ENCODE measurements at places on chromosomes 5 and 9.

DNA sequence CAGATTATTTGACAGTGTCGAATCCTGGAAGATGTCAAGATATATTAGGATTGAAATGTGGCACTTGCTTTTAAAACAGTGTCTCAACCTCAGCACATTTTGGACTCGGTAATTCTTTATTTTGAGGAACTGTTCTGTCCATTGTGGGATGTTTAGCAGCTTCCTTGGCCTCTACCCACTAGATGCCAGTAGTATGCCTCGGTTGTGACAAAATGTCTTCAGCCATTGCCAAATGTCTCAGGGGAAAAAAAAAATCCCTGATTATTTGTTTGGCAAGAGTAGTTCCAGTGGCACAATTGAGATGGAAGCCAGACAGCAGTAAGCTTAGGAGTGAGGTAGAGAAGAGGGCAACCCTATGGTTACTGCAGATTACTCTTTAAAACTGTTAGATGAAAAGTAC lies 694.5 kb upstream of the RIOK2 start:
- DNase-seq: no peak

GRCh38 chr5:1660511-1660910 lies 136.8 kb upstream of the LPCAT1 start:
- DNase-seq: no peak

GRCh38 chr9:88418715-88419540 lies 30.7 kb downstream of the SPIN1 start:
- no peak for DNase-seq

DNA sequence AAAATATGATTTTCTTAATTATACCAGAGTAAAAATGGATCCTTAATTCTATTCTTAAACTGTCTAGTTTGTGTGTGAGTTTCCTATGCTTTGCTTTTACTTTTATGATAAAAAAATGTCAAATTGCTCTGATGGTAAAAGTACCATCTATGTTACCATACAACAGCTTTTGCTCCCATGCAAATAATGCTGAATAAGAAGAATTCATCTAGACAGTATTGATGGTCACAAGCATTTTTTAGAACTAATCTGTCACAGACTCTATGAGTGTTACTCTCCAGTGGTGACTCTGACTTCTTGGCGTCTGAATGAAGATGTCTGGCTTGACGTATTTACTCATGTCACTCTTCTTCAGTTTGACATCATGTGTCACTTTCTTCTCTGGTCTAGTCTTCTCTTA lies 608.1 kb upstream of the RORB start:
- no peak for DNase-seq

GRCh38 chr9:72313507-72313906 lies 51.5 kb downstream of the ZFAND5 start:
- no peak for DNase-seq

DNA sequence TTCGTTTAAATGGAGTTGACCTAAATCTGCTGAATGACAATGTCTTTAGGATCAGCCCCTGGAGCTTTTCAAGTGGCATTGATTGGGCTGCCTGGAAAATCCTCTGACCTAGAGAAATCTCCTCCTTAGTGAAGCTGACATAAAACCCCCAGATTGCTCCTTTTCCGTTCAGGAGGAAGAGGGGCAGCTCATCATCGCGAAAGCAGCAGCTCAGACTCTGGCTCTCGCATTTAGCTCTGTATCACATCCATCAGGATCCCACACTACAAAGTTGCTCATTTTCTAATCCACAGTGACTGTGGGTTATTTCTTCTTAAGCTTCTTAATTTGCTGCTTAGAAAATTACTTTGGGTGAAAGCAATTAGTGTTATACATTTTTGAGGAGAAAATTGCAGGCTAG lies 373.7 kb downstream of the ENC1 start:
- DNase-seq: no peak

DNA sequence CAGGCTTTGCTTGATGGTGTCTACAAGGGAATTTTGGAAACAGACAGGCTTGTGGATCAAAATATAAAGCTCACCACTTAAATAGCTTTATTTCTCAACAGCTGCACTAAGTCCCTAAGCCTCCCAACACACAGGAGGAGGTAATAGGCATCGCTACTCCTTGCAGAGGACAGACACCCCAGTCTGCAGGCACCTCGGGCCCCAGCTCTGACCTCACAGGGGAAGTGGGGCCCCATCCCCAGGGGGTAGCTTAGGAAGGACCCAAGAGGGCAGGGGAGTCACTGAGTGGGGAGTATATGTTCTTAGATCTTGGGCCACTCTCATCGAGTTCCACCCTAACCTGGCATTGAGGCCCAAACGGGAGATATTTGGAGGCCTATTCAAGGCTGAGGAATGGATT lies 66.7 kb upstream of the XPA start:
- DNase-seq: no peak

GRCh38 chr9:69805962-69806515 lies 14.6 kb upstream of the CFAP95 start:
- DNase-seq: no peak

DNA sequence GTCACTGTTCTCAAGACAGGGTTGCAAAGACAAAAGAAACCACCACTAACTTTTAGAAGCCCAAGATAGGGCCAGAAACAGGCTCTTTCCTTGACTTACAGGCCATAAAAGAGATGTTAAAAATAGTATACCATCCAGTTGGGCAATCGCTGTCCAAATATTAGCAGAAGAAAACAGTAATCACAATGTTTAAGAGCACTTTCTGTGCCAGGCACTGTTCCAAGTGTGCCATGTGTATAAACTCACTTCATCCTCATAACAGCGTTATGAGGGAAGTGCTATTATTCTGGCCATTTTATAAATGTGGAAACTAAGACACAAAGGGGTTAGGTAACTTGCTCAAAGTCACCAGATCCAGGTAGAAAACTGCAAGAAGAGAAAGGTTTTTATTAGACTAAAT lies 111.7 kb downstream of the KCNN2 start:
- no peak for DNase-seq

- DNase-seq: no peak
Observed at GRCh38 chr9:109199676-109200075, 32.6 kb upstream of the FRRS1L start.

- no peak for DNase-seq
Observed at GRCh38 chr9:97853056-97853843, at the start of gene FOXE1. TSS of gene FOXE1 (plus strand) at chr9:97853226. CDS start at chr9:97853915, 689 bp downstream.

DNA sequence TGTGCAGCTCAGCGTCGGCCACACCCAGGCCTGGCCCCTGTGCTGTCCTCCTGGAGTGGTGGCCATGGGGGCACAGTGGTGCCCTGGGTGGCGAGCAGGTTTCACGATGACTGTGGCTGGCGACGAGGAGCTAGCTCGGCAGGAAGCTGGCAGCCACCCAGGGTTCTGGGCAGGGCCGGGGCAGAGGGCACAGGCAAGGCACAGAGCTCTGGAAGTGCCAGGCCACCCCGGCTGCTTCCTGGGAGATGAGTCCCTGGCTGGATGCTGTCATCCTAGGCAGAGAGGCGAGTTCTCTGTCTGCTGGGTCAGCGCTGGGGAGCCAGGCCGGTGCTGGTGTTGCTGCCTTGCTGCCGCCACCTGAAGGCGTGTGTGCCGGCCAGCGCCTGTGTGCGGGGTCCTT lies 51.7 kb downstream of the RXRA start:
- no peak for DNase-seq

- DNase-seq: no peak
Observed at GRCh38 chr5:112532654-112533360, 113.7 kb upstream of the EPB41L4A start.

- DNase-seq: no peak
Observed at GRCh38 chr5:37002176-37002751, 125.7 kb downstream of the NIPBL start.

GRCh38 chr5:178454303-178454702 lies 135.9 kb downstream of the COL23A1 start:
- DNase-seq: no peak

DNA sequence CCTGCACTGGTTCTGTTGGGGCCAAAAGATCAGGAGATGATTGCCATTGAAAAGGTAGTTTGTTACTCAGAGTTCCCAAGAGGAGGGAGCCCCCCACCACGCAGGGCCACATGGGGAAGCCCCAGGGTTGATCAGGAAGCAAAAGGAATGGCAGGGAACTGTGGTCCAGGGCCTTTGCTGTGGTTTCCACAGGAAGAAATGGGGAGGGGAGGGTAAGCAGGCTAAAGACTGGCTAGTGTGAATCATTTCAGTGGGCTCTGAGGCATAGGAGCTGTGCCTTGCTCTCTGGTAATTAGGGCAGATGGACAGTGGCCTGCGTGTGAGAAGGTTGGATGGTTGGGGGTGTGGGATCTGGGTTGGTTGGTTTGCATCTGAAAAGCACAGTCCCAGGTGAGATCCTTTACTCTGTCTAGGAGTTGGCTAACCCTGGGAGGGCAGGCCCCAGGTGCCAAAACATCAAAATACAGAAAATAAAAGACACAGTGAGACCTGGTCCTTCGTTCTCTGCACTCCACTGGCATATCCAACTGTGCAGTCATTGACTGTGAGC lies 66.1 kb downstream of the PTPDC1 start:
- no peak for DNase-seq

DNA sequence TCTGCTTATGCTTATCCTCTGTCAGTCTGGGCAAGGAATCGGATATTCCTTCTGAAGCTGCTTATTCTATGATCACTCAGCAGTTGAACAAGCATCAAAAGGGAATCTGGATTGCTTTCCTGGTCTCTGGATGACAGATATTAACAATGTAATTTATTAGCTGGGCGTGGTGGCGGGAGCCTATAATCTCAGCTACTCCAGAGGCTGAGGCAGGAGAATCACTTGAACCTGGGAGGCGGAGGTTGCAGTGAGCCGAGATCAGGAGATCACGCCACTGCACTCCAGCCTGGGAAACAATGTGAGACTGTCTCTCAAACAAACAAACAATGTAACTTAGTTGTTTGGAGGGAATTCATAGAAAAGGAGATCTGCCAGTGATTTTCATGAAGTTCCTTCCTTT lies 45.4 kb downstream of the DMRT1 start:
- no peak for DNase-seq

DNA sequence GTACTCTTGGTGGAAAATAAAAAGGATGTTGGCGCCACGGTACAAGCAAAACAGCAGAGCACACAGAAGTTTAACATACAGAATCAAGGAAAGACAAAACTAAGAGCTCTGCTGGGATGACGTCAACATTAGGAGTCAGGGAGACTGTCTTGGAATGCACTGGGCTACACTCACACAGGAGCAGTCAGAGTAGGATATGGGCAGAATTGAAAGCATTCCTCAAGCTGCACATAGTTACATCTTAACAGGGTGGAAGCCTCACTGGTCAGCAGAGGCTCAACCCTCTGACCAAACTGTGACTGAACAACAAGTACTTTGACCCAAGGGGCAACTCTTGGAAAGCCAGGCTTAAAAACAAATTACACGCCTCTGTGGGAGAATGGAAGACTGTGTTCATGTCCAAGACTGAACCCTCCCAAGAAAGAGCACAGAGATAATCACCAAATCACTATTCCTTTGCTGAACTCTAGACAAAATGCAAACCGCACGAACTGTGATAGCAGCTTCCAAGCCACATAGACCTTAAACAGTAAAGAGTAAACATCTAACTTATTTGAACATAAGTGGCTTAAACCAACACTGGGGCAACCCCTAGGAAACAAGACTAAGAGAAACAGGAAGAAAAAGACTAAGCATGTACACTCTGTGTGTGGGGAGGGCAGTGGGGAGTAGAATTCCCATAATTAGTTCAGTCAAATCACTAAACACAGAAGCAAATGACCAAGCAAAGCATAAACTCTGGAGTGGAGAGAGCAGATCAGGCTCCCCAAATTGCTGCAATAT lies 772.7 kb downstream of the PRELID2 start:
- no peak for DNase-seq

DNA sequence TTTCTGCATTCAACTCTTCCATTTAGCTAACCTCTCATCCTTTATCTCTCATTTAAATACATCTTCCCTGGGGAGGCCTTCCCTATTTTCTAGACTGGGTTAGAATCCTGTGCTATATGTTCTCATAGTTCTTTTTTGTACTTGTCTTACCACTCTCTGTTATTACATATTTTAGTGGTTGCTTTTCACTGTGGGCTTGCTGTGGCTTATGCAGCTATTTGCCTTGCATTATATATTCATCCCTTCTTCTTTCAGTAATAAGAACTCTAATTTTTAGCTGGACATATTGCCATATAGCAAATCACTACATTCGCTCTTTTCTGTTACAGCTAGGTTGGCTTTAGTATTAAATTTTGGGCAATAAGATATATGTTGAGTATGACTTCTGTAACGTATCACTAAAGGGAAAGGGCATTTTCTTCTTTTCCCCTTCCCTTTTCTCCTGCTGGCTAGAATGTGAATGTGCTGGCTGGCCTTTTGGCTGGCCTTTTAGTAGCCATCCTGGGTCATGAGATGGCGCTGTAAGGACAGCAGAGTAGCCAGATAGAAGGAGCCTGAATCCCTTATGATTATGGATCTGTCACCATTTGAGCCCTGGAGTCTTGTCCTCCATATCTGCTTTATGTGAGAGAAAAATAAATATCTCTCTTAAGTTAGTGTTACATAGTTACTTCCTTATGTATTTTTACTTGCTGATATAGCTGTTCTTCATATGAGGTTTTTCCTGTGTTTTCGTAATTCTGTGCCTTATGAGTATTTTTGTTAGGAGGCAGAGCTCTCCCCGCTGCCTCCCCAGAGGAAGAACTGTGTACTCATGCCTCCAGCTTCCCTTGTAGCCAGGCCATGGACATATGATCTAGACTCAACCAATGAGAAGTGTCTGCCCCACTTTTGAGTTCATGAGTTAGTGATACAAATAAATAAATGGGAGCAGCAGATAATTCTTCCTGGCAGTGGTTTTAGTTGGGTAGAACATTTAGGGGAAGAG lies 65.8 kb downstream of the NDUFAF2 start:
- DNase-seq: no peak

DNA sequence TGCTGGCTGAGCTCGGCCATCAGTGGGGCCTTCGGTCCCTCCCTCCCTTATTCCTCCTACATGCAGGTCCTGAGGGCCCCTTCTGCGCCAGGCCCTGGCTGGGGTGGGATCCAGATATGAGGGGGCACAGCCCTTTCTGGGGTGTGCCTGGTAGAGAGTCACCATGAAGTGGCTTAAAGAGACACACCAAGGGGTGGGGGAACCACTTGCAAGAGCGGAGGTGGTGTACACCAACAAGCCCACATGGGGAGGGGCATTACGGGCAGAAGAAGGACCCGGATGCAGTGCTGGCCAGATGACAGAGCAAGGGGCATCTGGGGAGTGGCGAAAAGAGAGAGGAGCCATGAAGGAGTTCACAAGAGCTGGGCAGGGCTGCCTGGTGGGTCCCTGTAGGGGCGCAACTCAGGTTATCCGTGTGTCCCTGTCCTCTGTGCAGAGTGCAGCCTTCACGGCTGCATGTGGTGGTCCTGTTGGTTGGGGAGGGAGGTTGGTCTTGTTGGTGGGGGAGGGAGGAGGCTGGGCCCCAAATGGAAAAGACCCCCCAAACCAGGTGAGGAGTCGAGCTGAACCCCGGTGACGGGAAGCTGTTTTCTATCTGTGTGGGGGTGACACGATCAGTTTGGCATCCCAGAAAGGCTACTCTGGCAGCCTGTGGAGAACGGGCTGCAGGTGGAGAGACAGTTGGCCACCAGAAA lies 158.1 kb downstream of the DAB2IP start:
- no peak for DNase-seq

GRCh38 chr5:95725071-95725820 lies 5.9 kb upstream of the RHOBTB3 start:
- no peak for DNase-seq

All from stimulated activated CD4-positive, alpha-beta T cell treated with anti-CD3 and anti-CD28 coated beads, Interleukin-1b, Interleukin-23, amount 100 ng/mL, for 1 hour (primary cell).